ENCODE measurements at places on chromosomes 1 and 21.
A peak's percentile ranks its signal among the peaks of the same experiment; 100 is the strongest.

DNA sequence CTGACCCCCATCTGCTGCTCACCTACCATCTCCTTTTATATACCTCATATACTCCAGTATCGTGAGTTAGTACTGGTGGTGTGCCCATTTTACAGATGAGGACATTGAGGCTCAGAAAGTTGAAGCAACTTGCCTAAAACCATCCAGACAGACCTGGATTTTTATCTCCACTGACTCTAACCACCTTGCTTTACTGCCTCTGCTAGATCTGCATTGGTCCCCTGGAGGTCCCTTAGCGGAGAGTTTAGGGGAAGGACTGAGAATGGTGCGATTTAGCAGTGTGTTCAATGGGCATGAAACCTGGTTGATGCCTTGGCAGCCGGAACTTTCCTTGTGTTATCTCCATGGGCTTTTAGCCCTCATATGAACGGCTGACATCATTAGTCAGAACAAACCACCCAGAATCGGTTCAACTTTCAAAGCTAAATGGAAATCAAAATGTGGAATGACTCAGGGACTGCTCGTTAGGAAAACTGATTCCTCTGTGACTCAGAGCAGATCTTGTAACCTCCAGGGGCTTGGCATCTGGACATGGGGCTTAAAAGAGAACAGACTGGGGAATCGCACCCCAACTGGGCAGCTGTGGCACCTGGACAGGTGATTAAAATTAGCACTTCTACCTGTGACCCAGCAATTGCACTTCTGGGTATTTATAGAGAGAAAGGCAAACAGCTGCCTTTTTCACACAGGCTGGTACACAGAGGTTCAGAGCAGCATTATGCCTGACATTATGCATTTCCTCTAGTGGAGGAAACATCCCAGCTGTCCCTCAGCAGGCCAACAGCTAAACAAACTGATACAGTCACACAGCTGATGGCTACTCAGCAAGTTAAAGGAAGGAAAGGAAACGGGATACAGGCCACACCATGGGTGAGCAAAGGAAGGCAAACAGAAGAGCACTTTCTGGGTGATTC, 25.3 kb downstream of the TMEM51 start:
- peak; percentile 26 for DNase-seq

- no peak for DNase-seq
These were observed 3.1 kb downstream of the EVA1B start for GRCh38 chr1:36320291-36320761.

GRCh38 chr1:241747992-241748391, 95.9 kb downstream of the WDR64 start:
- no peak for DNase-seq

DNA sequence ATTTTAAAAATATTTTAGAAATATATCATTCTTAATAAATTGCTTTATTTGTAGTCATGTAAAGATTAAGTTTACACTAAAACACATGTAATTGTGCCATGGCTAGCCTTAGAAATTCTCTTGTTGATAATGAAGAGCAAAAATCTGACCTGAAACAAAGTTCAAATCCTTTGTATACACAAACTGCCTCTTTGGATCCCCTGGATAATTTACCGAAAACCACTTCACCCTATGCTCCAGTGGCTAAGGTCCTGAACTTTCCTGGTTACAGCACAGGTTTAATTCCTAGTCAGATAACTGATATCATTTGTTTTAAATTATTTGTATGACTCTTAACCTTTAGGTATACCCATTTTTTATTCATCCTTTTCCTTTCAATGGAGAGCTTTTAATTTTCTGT, 1093.2 kb upstream of the ADGRL4 start:
- DNase-seq, result no peak

GRCh38 chr1:172719694-172720138, 60.8 kb downstream of the FASLG start:
- DNase-seq, result no peak

DNA sequence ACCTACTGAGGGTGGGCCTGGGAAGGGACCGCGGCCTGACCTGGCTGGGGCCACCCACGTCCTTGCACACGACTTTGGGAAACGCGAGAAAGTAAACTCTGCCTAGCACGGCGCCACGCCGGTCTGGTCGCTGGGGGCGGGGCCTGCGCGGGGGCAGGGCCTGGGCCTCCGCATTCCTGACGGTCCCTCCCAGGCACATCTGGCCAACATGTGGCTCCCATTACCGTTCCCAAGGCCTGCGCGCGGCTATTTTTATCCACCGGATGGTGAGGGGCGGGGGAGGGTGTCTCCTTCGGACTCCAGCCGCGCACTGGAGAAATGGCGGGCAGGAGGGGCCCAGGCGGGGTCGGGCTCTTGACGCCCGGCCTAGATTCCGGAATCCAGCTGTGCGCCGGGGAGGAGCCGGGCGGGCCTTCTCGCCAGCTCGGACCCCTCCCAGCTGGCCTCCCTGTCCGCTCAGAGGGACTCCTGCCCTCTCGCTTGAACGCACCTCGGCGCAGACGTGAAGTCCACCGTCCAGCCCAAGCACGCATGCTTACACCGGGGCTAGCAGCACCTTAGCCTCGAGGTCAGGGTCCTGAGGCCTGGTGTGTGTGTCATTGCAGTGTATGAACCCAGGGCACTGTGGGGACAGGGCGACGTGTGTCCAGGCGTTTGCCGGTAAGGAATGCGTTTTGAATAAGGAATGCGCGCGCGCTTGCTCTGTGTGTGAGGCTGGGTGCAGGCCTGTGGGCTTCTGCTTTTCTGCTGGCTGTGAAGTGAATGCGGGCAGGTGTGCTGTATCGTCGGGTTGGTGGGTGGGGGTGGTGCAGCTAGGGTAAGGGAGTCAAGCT, 2.1 kb downstream of the EVA1B start:
- DNase-seq, result no peak
